Stimulated activated CD8-positive, alpha-beta memory T cell treated with anti-CD3 and anti-CD28 coated beads, Interleukin-15, amount 100 ng/mL, for 24 hours (primary cell): ENCODE measurements at places on chromosomes 4 and X.

DNA sequence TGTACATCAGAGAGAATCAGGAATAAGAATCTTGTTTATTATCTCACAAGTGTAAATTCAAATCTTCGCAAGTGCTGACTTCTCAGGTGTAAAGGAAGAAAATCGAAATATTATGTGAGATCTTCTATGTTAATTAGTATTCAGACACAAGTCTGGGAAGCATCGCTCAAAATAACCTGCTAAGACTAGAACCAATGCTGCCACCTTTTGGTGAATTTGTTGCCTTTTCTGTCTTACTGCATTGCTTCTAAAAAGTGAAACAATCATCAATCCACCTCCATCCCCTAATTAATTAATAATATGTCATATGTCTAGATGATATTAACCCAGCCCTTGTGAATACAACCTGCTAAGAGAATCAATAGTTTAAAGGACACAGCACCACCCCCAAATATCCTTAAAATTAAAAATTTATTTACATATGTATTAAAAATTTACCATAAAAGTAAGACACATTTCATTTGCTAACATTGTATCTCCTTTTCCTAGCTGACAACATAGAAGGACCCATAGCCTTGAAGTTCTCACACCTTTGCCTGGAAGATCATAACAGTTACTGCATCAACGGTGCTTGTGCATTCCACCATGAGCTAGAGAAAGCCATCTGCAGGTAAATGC lies 3.5 kb downstream of the EPGN start:
- no peak for DNase-seq

- DNase-seq: no peak
These were observed 175.9 kb downstream of the ANTXR2 start for GRCh38 chr4:79897174-79897573.

DNA sequence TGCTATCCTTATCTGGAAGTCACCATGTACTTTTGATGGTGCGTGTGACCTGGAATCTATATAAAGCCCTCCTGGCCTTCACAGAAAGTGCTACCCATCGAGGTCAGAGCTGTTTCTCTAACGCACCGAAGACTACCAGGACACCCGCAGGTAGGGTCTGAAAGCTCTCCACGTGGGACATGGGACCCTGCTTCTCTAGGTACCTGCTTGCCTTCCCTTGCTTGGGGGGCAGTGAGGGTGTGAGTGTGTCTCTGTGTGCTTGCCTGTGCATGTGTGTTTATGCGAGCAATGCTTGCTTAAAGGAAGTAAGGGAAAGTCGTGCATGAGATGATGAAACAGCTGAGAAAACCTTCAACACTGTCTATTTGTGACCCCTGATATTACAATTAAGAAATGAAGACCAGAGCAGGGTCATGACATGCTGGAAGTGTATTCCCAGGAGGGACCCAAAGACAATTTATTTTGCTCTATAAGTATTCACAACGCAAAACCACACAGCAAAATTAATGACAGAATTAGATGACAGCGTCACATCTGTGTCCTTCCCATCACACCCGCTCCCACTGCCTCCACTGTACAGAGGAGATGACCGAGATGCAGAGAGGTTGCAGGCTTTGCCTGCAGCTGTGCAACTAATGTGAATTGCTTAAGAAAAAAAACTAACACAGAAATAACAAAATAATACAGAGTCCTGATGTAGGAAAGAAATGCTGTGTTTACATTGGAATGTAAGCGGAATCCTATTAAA lies 76.4 kb upstream of the HELT start:
- DNase-seq: no peak

- DNase-seq: no peak
These were observed 66.2 kb downstream of the PRDM5 start for GRCh38 chr4:120856294-120856693.
